GM03348 (cell line): ENCODE measurements at places on chromosomes 12 and 14.

GRCh38 chr12:19223018-19223417 is 93.5 kb downstream of the PLEKHA5 start:
- DNase-seq, result no peak

DNA sequence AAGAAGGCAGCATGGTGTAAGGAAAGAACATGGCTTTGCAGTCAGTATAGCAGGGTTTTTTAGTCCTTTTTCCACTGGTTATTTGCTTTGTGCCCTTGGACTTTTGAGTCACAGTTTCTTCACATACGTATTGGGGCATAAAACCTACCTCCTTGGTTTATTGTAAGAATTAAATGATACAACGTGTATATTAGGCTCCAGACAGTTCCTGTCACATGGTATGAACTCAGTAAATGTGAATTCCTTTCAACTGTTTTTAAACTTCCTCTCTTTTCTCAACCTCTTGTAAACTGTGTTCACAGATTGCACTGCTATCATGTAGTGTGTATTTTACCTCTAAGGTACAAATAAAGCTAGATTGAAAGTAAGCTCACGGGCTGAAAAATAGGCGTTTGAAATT is 29.5 kb downstream of the MSRB3 start:
- peak; percentile 4 for DNase-seq

DNA sequence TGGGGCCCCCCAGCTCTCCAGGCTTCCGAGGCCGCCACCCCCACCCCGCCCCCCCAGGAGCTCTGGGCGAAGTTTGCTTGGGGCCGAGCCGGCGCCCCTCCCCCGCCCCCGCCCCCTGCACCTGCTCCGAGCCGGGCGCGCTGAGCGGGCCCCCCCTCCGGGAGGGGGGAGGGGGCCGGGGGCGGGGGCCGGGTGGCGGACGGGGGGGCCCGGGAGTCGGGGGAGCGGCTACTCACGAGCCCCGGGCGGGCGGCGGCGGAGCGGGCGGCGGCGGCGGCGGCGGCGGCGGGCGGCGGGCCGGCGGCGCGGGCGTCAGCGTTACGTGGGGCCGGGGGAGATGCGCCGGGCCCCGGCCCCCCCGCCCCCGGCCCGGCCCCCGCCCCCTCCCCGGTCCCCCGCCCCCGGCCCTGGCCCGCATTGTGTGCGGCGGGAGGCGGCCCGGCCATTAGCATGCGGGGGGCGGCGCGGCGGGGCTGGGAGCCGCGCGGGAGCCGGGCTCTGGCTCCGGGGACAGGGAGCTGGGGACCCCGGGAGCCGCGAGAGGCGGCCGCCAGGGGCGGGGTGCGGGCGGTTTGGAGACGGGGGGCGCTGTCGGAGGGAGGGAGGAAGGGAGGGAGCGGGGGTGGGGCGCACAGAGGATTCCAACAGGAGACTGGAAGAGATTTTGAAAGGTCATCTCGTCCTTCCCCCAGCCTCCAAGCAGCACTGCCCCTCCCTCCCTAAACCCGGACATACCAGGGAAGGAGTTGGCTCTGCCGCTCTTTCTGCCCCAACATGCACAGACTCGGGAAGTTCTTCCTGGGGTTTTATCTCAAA is at the start of gene ZNF219:
ZNF219 (minus strand) TSS at position 580 of the 816 bp plus-strand sequence. CDS start 5,064 bp downstream, outside the sequence.
- peak; percentile 79 for DNase-seq

- no peak for DNase-seq
Observed at GRCh38 chr12:106773286-106774004, 1.0 kb upstream of the RIC8B start.

GRCh38 chr14:37057776-37058175 is 114.6 kb downstream of the SLC25A21 start:
- DNase-seq, result no peak

GRCh38 chr12:40794087-40794486 is 101.8 kb downstream of the CNTN1 start:
- DNase-seq, result no peak

DNA sequence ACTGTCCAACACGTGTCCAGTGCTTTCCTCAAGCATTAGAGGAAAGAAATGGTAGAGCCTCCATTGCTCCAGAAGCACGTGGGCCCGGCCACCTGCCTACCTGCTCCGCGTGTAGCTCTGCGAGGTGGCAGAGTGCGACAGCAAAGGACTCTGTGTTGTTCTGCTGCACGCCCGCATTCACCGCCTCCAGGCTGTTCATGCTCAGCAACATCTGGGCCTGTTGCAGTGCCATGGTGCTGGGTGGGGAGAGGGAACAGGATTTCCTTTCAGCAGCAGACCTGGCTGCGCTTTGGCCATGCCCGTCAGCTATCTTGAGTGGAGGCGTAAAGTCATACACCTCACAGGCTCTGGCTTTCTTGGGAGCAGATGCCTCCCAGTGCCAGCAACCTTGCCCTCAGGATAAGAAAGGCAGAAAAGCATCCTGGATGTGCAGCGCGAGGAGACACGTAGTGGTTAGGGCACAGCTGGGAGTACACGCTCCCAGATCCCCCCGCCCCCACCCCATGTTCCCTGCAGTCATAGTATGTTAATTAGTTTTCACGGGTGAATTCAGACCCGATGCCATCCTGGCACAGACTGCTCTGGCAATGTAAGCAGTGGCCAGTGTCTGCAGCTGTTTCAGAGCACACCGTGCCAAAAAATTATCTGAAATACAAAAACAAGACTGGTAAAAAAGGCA is 25.1 kb downstream of the ANAPC5 start:
- DNase-seq, result no peak
